ENCODE measurements at places on chromosomes 1 and 21. TPM values are rescaled to one million over a fixed set of nuclear protein-coding genes. Genes with fewer than 3 reads are reported as not detected.

Gene PPIAL4G
- 0.13 TPM for total RNA-seq

Gene CLCNKA
- 1.3 TPM for total RNA-seq

- DNase-seq = no peak
Measured at GRCh38 chr1:169196581-169196980, 90.1 kb downstream of the ATP1B1 start.

DNA sequence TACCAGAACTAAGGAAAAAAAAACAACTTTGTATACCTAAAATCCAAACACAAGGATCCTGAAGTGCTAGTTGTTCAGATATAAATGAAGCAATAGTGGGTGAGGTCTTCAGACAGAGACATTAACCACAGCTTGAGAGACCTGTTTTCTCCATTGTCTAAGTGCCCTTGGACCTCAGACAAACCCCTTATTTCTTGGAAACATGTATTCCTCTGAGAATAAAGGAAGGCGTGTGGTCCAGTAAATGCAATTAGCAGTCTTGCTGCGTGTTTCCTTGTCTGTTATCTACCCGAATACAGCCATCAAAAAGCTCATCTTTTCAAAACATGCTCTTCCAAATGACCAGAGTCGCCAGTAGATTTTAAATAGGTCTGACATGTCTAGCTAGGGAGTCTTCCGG, 291.1 kb upstream of the NFIA start:
- no peak for DNase-seq

Gene KRTAP13-2
- total RNA-seq = not detected

Gene RXRG
- 2.2 TPM for total RNA-seq

Gene ATAD3C
- total RNA-seq = 0.42 TPM

GRCh38 chr21:36167541-36167940, 10.9 kb downstream of the DOP1B start:
- DNase-seq = no peak

- DNase-seq = no peak
Measured at GRCh38 chr1:25704267-25704691, 87.7 kb downstream of the MAN1C1 start.

- DNase-seq = no peak
Measured at GRCh38 chr1:86064899-86065298, 91.7 kb downstream of the COL24A1 start.

DNA sequence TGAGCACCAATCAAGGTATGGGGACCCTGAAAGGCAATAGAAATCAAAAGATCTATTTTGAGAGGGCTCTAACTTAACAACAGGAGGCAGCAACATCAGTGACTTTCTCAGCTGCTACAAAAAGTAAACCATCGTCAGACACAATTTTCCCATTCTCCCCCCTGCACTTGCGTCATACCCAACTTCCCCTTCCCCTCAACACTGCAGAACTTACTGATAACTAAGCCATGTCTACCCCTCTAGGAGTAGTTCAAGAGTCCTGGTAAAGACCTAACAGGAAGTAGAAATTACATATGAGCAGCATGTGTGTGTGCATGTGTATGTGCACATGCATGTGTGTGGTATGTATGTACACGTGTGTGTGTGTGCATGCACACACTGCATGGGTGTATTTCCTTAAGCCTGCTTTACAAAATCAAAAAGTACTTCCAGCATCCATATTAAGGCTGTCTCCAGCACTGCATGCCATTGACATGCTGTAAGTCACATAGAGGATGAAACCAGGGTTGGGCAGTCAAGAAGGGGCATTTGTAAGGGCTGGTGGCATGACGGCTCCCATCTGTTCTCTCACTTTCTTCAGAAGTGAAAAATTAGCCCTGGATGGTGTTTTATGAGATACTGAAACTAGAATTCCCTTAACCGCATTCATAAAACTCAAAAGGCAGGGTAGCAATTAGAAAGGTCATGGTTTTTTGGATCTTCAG, 460.1 kb upstream of the RUNX1 start:
- peak; percentile 58 for DNase-seq

Gene S100A6
- 1,126 TPM for total RNA-seq

Gene CELA3B
- total RNA-seq = 1.8 TPM

DNA sequence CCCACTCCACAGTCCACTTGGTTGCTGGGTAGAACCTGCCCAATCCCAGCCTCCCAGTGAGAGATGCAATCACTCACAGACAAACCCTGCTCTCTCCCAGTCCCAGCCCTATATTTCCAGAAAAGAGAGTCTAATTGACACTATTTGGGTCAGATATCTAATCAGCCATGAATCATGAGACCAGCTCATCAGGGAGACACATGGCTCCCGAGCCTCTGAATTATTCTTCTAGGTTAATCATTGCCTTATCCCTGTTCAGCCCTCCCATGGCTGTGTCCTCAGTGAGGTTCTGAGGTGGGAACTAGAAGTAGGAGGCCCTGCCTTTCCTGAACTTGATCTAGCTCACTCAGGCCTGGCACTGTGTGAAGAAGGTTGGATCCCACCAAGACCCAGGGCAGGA, 49.9 kb upstream of the ZC3H12A start:
- DNase-seq = no peak

- no peak for DNase-seq
Measured at GRCh38 chr1:233459968-233460367, 132.4 kb downstream of the MAP3K21 start.

- no peak for DNase-seq
Measured at GRCh38 chr1:98660940-98661543, 479 bp upstream of the SNX7 start.

Gene CCDC17
- 3.3 TPM for total RNA-seq

DNA sequence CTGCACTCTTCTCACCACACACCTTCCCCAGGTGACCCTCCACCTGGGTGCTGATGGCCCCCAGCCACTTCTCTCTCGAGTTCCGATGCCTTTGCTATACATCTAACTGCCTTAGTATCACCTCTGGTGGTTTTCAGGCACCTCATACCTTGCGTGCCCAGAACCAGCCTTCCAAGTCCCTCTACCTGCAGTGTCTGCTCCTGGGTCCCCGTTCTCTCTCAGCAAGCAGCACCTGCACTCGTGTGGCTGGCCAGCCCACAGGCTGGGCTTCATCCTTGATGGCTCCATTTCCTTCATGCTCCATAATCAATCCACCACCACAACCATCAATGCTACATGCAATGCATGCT, 49.2 kb upstream of the EDN2 start:
- no peak for DNase-seq

Gene CLEC20A
- not detected for total RNA-seq

All from aorta (tissue), 5 donors.